NCI-H2171 (cell line): ENCODE measurements at places on chromosomes 4 and X.
A peak's percentile ranks its signal among the peaks of the same experiment; 100 is the strongest.

DNA sequence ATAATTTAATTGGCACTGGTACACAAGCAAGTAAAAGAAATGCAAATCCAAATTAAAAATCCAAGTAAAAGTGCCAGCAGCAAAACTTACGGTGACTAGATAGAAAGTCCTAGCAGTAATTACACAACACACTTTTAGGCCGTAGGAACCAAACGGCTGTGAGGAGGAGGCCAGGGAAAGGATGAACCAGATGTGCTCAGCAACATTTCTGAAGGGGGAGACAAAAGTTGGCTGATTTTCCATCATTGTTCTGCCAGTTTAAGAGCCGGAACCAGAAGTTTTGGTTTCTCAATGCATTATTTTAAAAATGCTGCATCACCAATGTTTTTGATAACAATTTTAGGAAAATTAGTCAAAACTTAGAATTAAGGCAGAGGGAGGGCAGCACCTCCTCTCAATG is 68.7 kb upstream of the ENPP6 start:
- DNase-seq = no peak

DNA sequence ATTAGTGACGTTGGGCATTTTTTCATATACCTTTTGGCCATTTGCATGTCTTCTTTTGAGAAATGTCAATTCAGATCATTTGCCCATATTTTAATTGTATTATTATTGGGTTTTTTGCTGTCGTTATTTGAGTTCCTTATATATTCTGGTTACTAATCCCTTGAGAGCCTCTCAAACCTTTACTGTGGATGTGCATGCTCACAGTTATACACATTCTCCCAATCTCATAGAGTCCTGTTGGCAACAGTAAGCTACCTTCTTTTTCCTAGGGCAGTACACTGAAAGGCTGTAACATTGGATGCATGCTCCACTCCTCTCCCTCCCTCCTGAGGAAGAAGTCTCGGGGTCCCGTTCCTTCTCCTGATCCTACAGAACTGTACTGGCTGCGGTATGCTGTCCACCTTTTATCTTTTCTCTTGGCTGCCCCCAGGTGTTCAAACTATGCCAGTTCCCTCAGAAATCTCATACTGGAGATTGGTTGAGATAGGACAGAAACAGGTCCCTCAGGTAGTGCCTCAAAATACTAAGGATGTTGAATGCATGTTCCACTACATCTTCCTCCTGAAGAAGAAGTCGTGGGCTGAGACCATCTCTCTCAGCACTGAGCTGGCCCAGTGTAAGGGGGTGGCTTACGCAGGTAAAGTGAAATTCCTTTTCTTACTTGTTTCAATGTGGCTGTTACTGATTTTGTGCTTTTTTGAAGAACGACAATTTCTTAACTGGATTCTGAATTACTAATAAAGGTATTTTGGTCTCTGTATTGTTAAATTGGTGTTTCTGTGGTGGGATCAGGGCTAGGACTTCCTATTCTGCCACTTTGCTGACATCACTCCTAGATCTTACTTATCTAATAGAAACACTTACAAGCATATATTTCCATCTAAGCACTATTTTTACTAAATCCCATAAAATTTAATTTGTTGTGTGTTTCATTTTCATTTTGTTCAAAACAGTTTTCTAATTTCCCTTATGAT is 145.4 kb upstream of the HUWE1 start:
- no peak for DNase-seq

GRCh38 chr4:139825523-139826014 is 159.9 kb downstream of the MGST2 start:
- DNase-seq = no peak

DNA sequence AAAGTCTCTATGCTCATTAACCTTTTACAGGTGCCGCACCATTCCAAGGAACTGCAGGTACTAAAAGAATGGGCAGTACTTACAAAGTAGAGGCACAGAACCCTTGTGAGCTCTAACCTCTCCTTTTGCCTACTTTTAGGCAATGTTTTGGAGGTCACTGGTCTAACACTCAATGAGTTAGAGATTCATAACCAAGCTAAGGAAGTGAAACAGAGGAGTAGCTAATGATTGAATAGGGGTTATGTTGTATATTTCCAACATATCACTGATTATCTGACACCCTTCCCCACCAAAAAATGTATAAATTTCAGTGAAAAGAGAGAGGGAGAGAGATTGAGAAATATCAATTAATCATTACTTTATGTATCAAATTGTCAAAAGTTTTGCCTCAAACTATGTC is 269.3 kb downstream of the PCDH7 start:
- no peak for DNase-seq

DNA sequence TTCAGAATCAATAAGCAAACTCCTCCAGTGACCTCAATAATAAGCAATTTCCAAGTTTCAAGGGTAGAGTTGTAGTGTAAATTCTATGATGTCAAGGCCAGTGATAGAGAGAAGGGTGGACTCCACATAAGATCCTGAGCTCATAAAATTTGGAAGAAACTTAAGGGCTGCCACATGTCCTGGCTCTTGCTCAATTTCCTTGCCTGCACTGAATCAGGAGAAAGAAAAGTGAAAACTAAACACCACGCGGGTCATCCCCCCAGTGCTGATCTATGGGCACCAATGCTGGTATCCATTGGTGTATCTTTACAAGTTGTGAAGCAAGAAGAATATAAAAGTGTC is 392.0 kb upstream of the INTU start:
- no peak for DNase-seq

GRCh38 chr4:28788929-28789490 is 1928.4 kb downstream of the STIM2 start:
- DNase-seq = peak; percentile 2

- DNase-seq = no peak
Measured at GRCh38 chr4:30840571-30840970, 120.4 kb downstream of the PCDH7 start.

DNA sequence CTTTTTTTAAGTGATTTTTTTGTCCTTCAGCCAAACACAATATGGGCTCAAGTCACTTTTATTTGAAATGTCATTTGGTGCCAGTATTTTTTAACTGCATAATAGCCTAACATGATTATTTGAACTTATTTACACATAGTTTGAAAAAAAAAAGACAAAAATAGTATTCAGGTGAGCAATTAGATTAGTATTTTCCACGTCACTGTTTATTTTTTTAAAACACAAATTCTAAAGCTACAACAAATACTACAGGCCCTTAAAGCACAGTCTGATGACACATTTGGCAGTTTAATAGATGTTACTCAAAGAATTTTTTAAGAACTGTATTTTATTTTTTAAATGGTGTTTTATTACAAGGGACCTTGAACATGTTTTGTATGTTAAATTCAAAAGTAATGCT is 62.1 kb downstream of the EDNRA start:
- no peak for DNase-seq

GRCh38 chrX:40578039-40578695 is 2.6 kb upstream of the ATP6AP2 start:
- no peak for DNase-seq

- DNase-seq = no peak
Measured at GRCh38 chr4:34534916-34535315, 1709.4 kb downstream of the ARAP2 start.

DNA sequence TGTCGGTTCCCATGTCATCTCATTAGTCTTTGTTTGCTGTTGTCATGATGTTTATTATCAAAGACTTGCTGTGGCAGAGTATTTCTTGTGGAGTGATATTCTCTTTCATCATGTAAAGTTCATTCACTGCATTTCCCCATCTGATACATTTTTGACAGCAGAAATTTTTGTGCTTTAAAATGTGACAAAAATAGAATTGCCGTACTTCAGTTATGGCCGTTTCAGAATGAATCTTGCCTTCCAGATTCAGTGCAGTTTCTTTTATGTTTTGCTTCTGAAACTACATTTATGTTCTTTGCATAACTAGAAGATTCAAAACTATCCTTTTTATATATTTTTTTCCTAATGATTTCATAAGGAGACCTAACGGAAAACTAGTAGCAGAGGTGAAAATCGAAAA is 10.0 kb downstream of the CSTF2 start:
- DNase-seq = no peak

DNA sequence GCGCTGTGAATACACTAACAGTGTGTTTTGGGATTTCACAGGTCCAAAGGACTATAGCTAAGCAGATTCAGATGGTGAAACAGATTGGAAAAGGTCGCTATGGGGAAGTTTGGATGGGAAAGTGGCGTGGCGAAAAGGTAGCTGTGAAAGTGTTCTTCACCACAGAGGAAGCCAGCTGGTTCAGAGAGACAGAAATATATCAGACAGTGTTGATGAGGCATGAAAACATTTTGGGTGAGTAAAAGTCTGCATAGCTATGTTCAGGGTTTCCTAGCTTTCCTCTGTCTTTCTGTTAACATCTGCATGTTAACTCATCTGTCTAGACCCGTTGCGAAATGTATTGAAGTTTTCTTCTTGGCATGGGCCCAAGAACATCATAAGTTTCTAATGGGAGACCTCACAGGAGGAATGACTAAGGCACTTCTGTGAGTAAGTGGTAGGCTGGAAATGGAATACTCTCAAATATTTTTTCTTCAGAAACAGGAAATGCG is 372.1 kb downstream of the BMPR1B start:
- no peak for DNase-seq

DNA sequence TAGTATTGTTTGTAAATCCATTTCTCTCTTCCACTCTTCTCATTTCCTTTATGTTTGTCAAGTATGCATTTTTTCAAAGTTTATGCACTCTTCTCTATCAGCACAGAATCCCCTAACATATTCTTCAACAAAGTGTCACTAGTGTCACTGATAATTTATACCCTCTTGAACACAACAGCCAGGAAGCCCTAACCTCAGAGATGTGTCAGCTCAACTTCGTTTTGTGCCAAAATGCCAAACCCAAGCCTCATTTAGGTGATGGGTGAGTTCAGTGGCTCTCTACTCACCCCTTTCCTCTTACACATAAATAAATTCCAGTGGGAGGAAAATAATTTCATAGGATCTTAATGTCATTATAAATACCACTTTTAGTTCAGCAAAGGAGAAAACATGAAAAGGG is 22.4 kb upstream of the P2RY10 start:
- DNase-seq = no peak

- DNase-seq = no peak
Measured at GRCh38 chr4:90159193-90159592, 32.0 kb downstream of the CCSER1 start.

DNA sequence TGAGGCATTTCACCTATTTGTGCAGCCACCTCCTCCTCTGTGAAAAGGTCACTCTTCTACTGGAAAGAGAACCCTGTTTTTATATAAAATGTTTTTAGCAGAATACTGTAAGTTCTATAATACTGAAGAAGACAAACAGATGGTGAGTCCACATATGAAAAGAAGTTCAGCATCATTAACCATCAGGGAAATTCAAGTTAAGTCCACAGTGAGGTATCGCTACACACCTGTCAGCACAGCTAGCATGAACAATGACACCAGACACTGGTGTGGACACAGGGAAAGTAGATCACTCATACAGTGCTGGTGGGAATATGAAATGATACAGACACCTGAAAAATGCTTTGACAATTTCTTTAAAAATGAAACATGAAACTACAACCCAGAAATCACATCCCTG is 133.0 kb downstream of the MAD2L1 start:
- no peak for DNase-seq

- DNase-seq = no peak
Measured at GRCh38 chrX:128653524-128654060, 601.4 kb upstream of the ACTRT1 start.

- no peak for DNase-seq
Measured at GRCh38 chr4:1851160-1851559, 4.8 kb downstream of the LETM1 start.

- DNase-seq = no peak
Measured at GRCh38 chr4:8853249-8853648, 18.4 kb downstream of the HMX1 start.

GRCh38 chr4:6422105-6422504 is 50.3 kb downstream of the PPP2R2C start:
- DNase-seq = no peak

GRCh38 chr4:25527034-25527433 is 128.6 kb upstream of the SLC34A2 start:
- no peak for DNase-seq

GRCh38 chrX:75156531-75156945 is 455 bp upstream of the ABCB7 start:
- no peak for DNase-seq

DNA sequence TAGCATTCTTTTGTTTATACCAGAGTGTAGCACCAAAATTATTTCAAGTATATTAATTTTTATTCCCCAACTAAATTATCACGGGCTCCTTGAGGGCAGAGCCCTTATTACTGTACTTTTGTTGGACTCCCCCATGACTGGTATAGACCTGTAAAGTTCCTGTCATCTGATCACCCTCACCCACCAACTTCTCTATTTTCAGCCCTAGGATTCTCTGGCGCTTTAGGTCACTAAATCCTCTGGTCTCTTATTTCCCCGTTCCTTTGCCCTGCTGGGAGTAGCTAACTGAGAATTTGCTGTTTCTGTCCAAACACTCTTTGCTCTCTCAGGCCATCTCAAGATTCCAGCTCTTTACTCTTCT is 3.2 kb upstream of the XKRX start:
- DNase-seq = no peak

DNA sequence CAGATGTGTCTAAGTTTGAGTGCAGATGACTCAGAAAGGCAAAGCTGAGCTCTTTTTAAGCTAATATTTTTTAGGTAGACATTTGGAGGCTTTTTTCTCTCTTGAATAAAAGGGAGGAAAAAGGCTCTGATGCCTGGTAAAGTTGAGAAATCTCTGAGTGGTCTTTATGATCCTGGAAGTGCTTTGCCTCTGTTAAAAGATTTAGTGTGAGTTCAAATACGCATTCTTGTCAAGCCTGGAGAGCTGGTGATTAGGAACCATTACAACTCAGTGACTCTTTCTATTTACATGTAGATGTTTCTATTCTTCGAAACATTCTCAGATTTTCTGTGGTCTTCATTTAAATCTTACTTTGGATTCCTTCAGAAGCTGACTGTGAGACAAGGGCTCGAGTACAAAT is 143.4 kb upstream of the MED14 start:
- DNase-seq = no peak

GRCh38 chr4:158079661-158080060 is 93.2 kb downstream of the GASK1B start:
- peak; percentile 11 for DNase-seq

DNA sequence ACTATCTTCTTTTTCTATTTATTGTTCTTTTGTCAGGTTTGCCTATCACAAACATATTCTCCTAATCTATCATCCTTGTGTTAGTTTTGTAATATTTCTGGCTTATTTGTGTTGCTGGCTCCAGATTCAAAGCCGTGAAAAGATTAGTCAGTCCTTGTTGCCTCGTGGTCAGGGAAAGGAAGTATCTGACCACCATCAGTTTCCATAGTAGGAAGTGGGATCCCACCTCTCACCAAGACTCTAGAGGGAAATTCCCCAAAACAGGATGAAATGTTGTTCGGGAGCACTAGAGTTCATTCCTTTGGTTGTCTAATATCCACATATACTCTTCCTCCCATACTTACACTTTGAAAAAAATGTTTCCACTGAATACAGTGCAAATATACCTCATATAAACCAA is 131.0 kb upstream of the HUWE1 start:
- no peak for DNase-seq

- DNase-seq = no peak
Measured at GRCh38 chr4:12123707-12124106, 695.0 kb upstream of the HS3ST1 start.

- DNase-seq = no peak
Measured at GRCh38 chrX:49089553-49089952, 9.9 kb upstream of the WDR45 start.
